ENCODE measurements at places on chromosomes 16 and 17. TPM values are rescaled to one million over a fixed set of nuclear protein-coding genes. Genes with fewer than 3 reads are reported as not detected.
A peak's percentile ranks its signal among the peaks of the same experiment; 100 is the strongest.

DNA sequence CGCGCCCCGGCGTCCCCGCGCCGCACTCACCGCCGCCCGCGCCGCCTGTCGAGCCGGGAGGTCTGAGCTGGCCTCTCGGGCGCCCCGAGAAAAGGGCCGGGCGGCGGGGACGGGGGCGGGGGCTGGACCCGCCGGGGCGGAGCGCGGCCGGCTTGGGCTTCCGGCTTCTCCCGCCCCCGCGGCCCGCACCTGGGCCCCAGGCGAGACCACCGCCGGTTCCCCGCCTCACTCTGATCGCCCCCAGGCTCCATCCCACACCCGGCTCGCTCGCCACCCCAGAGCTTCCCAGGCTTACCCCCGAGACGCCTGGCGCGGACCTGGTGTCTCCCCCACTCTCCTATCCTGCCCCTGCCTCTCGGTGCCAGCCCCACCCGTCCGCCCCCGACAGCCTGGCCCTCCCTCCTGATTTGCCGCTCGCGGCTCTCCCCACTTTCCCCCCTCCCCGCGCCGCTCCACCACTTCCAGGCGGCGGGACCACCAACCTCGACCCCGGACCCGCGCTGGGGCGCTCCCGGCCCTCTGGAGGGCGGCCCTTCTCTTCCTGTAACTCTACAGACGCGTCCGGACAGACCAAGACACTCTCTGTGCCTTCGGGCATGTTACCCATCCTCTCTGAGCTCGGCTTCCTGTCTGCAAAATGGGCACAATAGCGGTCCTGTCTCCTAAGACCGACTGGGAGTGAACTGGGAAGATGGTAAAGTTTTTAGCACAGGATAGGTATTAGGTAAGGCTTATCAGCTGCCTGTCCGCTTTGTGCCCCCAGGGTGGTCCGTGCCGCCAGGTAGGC is at the start of gene LITAF:
LITAF (minus strand) TSS at position 64 of the 787 bp plus-strand sequence. CDS start 30,189 bp downstream, outside the sequence.
- H3K27ac ChIP-seq, result no peak within 1 kb of the TSS
- no peaks in the 10 kb centered on the region for H3K27me3 ChIP-seq
- H3K36me3 ChIP-seq, result no peaks in the 10 kb centered on the region
- H3K4me1 ChIP-seq, result peaks cover 6% of the 10 kb centered on the region
- DNase-seq, result peak; percentile 57

GRCh38 chr16:85706449-85707034 is 17.8 kb upstream of the GINS2 start:
- no peak overlapping the region for H3K27ac ChIP-seq
- DNase-seq, result no peak
- H3K27me3 ChIP-seq, result no peaks in the 10 kb centered on the region
- no peak overlapping the region for H3K4me3 ChIP-seq

DNA sequence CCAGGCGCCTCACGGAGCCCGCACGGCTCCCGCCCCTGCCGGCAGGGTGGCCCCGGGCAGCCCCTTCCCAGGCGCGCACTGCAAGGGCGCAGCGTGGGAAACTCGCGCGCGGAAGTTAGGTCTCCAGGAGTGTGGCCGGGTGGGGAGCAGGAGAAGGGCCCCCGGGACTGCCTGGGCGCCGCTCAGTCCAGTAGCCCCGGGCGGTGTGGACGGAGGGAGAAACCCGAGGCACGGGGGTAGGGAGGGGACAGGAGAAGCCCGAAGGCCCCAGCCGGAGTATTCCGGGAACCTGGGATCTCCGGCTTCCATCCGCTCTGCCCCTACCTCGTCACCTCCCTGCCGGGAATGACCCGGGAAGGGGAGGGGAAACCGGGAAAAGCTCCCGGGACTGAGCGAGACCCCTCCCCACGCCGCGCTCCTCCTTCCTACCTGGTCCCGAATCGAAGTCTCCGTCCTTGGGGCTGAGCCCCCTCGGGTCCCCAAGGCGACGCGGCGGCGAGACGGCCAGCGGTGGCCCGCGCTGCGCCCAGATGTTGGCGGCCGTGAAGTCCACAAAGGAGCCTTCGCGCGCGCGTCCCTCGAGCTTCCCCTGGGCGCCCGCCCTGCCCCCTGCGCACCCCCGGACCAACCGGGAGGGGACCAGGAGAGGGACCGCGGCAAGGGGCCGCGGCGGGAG is 418 bp downstream of the SOCS3 start:
- H3K27me3 ChIP-seq, result no peaks in the 10 kb centered on the region
- peaks cover 14% of the 10 kb centered on the region for H3K4me1 ChIP-seq
- peak overlapping the region; percentile 78 for H3K4me3 ChIP-seq
- H3K27ac ChIP-seq, result peak overlapping the region; percentile 87
- DNase-seq, result peak; percentile 65
- peaks cover 22% of the 10 kb centered on the region for H3K36me3 ChIP-seq

- no peaks in the 10 kb centered on the region for H3K27me3 ChIP-seq
- H3K27ac ChIP-seq, result no peak overlapping the region
- no peaks in the 10 kb centered on the region for H3K36me3 ChIP-seq
- no peak for DNase-seq
- no peaks in the 10 kb centered on the region for H3K4me1 ChIP-seq
- no peak overlapping the region for H3K4me3 ChIP-seq
These were observed 20.2 kb downstream of the CRISPLD2 start for GRCh38 chr16:84839956-84840355.

DNA sequence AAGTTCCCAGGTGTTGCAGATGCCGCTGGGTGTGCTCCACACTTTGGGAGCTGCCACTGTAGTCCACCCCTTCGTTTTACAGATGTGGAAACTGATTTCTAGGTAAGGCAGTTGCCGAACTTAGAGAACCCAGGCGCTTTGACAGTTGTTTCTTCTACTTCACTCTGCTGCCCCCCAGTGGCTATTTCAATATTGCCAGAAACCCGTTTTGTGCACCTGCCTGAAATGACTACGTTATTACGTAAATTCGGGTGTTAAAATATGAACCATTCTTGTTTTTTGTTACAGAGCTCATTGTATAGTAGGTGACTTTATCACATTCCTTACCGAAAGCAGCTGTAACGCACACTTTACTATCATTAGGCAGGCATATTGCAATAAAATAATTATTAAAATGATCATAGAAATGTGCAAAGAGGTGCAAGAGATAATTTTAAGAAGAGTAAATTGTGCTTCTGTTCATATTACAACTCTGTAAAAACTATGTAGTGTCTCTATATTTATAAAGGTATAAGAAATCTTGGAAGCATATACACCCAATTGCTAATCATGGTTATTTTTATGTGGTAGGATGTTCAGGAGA is 44.9 kb downstream of the OTOA start:
- H3K4me1 ChIP-seq, result no peaks in the 10 kb centered on the region
- no peak overlapping the region for H3K4me3 ChIP-seq
- no peaks in the 10 kb centered on the region for H3K27me3 ChIP-seq
- no peaks in the 10 kb centered on the region for H3K36me3 ChIP-seq

DNA sequence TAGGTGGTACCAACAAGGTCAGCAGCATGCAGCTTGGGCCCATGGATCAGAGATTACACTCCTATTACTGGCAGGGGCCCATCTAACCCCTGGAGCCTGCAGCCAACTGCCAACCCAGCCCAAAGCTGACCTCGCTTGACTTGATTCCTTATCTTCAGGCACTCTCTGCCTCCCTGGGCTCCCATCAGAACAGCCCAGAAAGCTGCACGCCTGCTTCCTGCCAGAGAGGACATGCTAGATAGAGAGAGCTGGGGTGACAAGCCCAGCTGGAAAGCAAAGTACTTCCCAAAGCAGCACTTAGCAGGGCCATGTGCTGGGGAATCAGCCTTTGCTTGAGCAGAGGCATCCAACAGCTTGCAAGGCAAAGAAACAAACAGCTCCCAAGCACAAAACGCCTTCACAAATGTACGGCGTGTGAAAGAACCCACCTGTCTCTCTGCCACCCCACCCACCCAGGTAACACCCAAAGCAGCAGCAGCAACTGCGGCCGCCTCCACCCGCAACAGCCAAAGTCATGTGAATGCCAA is 74.2 kb upstream of the NLK start:
- peaks cover 7% of the 10 kb centered on the region for H3K4me1 ChIP-seq
- peak; percentile 85 for DNase-seq
- H3K27ac ChIP-seq, result no peak overlapping the region
- no peaks in the 10 kb centered on the region for H3K27me3 ChIP-seq

WNT3 gene
- polyA plus RNA-seq, result 0.40 TPM

Data from adrenal gland (tissue), 19 donors.